ENCODE measurements at places on chromosomes 7 and 10.

- DNase-seq, result no peak
Observed at GRCh38 chr10:90087197-90088023, 386.0 kb downstream of the KIF20B start.

GRCh38 chr7:138712652-138713051, 11.5 kb upstream of the SVOPL start:
- no peak for DNase-seq

DNA sequence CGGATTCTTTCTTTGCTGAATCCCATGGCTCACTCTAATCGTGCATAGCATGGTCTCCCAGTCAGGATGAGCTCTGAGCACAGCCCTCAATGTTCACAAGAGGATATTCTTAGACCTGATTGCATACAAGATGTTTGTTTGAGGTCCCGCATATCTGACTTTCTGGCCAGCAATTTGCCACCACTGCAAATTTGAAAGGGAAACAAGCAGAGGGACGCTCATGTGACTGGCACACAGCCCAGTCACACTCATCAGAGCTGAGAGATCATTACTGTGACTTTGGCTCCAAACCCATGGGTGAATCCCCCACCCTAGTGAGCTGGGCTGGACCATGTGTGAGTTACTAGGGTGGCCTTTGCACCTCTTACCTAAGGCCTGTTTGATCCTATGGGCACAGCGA, 9.9 kb downstream of the TAS2R41 start:
- peak; percentile 57 for DNase-seq

DNA sequence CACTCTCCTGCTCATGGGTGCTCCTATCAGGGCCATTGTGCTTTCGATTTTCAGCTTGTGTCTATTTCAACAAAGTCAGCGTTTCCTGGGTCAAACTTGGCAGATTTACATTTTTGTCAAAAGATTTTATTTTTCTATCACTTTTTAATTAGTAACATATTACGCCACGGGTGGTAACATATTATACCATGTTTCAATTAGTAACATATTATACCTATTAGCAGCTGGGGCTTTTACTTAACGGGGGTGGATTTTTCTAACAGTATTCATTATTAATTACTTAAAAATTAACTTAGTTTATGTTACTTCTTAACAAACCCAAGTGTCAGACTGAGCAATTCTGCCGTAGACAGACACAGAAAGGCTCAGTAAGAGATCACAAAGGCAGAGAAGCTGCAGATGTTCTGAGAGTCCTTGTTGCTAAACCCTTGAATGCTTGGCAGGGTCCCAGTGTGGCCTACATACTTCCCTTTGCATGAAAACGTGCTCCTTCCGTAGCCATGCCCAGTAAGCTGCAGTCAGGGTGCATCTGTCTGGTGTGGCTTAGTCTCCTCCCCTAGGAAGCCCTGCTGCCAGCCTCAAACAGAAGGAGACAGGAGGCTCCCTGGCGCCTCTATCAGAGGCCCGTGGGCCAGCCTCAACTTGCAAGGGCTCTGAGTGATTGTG, 263.1 kb upstream of the CXCL12 start:
- no peak for DNase-seq

GRCh38 chr7:51316666-51317581, at the start of gene COBL:
Gene COBL (minus strand): TSS chr7:51316809. CDS start chr7:51316633, 176 bp downstream.
- DNase-seq, result no peak
